ENCODE measurements at places on chromosomes 7 and 10.

- peak; percentile 76 for DNase-seq
Observed at GRCh38 chr7:28984631-28985030, 26.5 kb upstream of the TRIL start.

- DNase-seq = no peak
Observed at GRCh38 chr7:1060315-1061072, 16.1 kb downstream of the GPR146 start.

DNA sequence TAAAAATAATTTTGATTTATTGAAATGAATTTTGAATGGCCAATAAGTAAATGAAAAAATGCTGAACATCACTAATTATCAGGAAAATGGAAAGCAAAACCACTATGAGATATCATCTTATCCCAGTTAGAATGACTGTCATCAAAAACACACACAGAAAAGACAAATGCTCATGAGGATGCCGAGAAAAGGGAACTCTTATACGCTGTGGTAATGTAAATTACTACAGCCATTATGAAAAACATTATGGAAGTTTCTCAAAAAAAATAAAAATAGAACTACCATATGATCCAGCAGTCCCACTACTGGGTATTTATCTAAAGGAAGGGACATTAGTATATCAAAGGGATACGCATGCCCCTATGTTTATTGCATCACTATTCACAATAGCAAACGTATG is 15.8 kb downstream of the SCIN start:
- DNase-seq = no peak

- no peak for DNase-seq
Observed at GRCh38 chr10:117778241-117778640, 235.7 kb downstream of the EMX2 start.

- DNase-seq = no peak
Observed at GRCh38 chr10:106267591-106267990, 896.9 kb downstream of the SORCS1 start.

GRCh38 chr7:6291531-6291930 is 19.1 kb upstream of the CYTH3 start:
- DNase-seq = no peak
